ENCODE measurements at places on chromosomes 11 and 22.

DNA sequence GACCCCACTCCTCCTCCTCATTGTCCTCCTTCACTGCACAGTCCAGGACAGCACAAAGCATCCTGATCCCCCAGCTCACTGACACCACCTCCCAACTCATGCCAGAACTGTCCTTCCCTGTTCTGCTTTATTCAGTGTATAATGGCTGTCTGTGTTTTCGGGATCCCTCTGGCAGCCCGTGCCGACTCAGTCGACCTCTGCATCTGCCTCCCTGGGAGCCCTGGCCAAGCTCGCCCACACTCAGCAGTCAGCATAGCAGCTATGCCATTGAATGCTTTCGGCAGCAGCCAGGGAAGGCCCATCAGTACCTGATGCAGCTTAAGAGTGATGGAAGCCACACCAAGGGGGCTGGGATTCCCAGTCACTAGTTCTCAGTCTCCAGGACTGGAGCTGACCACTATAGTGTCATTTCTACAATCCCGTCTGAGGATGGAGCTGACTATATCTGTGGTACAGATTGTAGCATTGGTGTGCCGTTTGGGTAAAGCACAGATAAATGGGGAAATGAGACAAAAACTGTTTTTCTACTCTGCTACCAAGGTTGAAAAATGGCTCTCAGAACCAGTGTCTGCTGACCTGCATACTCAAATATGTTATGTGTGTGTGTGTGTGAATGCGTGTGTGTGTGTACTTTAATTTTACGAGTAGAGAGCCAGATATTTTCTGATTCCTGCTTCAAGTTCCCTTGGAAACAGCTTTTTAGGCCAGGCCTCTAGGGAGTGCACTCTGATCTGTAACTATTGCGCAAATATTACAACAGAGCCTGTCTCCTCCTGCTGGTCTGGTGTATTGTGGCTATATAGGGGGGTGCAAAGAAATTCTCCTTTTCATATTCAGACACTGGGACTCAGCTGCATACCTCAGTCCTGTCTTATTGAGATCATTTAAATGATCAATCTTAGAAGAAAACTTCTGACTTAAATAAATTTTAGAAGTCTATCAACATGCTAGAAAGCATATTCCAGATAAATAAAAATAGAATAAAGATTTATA is 78.8 kb upstream of the TOP3B start:
- peak; percentile 61 for DNase-seq

GRCh38 chr11:1536065-1536843 is 35.8 kb downstream of the DUSP8 start:
- no peak for DNase-seq

- DNase-seq: no peak
These were observed 31.8 kb upstream of the CCDC34 start for GRCh38 chr11:27394781-27395228.

GRCh38 chr11:114178656-114179055 is 117.5 kb upstream of the NNMT start:
- DNase-seq: no peak

DNA sequence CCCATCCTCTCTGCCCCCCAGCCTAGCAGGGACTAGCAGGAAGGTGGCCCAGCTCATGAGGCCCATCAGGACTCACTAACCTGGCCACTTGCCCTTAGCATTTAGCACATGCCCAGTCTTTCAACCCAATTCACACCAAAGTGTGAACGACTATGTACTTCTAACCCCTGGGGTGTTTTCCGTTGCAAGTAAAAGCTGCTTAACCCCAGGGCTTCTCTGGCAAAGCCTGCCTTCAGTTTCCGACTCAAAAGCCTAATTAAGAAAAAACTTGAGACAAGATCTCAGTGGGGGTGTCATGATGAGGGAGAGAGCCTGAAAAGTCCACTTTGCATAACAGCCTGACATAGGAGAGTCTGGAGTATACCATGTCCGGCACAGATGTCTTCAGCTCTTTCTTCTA is 347.8 kb downstream of the MN1 start:
- no peak for DNase-seq

GRCh38 chr22:17083255-17083654 is 1.5 kb upstream of the IL17RA start:
- no peak for DNase-seq

DNA sequence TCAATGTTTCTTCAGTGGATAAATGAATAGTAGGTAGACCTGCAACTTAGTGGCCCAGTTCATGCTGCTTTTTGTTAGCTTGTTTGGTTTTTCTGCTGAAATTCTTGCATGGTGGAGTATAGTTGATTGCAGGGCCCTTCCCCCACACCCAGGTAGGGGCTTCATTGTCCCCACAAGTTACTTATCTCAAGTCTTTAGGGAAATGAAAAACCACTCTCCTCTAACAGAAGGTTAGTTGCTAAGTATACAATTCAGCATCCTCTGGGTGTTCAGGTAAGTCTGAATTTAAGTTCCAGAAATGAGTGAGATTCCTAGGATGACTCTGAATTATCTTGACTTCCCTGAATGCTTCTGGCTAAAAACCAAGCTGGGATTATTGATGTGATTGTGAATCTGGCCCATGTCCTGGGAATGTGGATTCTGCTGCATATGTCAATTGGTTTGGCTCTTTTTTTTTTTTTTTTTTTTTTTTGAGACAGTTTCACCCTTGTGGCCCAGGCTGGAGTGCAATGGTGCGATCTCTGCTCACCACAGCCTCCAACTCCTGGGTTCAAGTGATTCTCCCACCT is 40.3 kb downstream of the BCL2L13 start:
- no peak for DNase-seq

DNA sequence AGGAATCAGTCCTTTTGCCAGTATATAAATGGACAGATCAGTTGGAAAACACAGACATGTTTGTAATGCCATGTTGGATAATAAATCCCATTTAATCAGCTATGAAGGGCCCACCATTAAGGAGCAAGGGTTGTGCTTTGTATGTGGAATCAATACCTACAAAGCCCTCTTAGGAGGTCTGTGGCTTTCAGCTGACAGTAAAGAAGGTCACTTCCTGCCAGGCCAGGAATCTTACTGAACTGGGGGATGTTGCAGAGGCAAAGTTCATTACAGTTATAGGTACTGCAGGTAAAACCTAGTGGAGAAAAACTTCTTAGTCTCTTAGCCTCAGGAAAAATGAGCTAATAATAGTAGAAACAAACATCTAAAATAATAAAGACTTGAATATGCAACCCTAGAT is 129.5 kb downstream of the FAM76B start:
- no peak for DNase-seq

DNA sequence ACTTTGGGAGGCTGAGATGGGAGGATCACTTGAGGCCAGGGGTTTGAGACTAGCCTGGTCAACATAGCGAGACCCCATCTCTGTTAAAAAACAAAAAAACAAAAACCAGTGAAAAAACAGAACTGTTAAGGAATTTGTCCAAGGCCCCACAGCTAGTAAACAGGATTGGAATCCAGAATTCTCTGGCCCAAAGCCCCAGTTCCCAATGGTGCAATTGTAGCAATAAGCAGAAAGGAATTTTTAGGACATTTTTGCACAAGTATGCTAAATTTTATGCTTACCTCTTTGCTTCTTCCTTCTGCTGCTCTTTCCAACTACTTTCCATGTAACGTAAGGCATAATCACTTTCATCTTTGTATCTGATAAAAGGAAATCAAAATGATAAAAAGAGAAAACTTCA is 11.6 kb downstream of the MISFA start:
- no peak for DNase-seq

GRCh38 chr22:43365715-43366440 is 22.7 kb upstream of the SCUBE1 start:
- DNase-seq: no peak

GRCh38 chr11:123265951-123266350 is 70.9 kb upstream of the CLMP start:
- DNase-seq: no peak

GRCh38 chr11:66720899-66721470 is 8.0 kb downstream of the SPTBN2 start:
- no peak for DNase-seq

DNA sequence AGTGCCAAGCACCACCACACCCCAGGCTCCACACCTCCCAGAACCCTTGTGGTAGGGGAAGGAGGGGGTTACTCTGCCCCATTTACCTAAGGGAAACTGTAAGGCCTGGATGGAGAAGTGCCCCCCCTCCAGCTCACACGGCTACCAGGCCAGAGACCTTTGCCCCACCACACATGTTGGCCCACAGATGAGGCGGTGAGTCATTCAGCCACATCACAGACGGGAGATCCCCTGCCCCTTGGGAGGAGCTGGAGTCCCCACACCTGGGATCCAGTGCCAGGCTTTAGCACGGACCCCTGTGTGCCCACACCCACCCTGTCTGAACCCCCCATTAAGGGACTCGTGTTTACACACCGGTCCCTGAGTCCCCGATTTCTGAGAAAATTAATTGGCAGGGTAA is 24.9 kb downstream of the CDKN1C start:
- DNase-seq: no peak

DNA sequence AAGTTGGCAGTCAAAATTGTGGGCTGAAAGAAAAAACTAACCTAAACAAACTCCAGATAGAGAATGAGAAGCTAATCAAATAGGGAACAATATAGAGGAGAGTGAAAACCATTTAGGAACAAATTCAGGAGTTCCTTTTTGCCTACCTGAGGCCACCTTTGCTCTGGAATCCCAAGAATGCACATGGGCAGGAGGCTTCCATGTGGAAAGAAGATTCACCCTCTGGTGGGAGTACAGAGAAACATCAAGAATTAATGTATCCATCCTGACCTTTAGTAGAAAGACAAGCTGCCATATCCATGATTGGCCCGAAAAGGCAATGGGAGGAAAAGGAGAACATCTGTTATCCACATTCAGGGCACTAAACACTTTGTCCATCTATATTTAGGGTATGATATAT is 35.0 kb upstream of the MRGPRX1 start:
- no peak for DNase-seq

DNA sequence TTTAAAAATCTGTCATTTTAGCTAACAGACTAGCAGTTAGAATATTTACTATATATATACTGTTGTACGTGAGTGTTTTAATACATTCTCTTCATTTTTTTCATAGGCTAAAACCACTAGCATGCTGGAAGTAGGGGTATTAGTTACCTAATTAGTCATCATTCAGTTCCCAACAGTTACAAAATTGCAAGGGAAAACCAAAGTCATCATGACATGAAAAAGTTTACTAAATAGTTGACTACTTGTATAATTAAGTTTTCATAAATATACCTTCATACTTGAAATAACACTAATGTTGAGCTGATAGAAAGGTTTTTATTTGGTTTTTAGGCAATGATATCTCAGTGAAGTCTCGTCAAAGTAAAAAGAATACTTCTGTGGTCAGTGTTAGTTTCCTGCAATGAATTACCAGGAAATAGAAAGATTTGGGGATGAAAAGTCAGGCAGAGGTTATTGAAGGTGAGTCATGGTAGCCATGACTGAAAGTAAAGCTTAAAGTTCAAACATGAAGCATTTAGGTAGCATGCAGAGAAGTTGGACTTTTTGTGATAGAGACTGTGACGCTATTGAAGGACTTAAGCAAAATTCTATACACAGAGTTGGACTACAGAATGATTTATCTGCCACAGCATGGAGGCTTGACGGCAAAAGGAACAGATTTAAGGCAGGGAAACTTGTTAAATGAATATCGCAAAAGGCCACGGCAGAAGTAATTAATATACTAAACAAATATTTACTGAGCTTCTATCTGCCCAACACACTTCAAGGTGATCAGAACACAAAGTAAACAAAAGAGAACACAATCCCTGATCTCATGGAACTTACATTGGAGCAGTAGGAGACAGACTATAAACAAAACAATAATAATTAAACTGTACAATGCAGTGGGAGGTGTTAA is 828.1 kb upstream of the FAT3 start:
- DNase-seq: no peak

DNA sequence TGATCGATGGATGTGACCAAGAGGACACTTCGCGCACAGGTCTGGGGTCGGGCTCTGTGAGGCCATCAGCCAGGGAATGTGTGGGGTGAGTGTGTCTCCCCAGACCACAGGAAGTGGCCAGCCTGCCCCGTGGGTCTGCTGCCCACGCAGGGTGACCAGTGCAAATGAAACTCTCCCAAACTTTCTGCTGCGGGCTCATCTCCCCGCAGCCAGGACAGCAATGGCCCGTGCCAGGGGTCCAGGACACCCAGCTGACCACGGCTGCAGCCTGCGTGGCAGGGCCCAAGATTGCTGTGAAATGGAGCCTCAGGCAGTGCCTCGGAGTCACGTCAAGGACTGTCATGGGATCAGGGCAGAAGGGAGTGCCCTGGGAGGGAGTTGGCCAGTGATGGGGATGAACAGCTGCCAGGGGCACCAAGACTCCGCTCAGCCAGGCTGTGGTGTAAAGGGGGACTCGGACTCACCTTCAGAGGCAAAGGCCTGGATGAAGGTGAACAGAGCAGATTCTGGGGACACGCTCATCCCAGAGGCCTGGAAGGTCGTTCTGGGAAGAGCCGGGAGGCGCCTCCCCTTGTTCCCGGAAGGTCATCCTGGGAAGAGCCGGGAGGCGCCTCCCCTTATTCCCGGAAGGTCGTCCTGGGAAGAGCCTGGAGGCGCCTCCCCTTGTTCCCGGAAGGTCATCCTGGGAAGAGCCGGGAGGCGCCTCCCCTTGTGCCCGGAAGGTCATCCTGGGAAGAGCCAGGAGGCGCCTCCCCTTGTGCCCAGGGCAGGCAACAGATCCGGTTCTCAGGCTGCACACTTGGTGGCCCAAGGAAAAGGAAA is 252.6 kb downstream of the BRD1 start:
- no peak for DNase-seq

- no peak for DNase-seq
These were observed 866 bp downstream of the MED17 start for GRCh38 chr11:93784935-93785360.

- DNase-seq: no peak
These were observed 1.8 kb upstream of the CHKB start for GRCh38 chr22:50584106-50585096.

DNA sequence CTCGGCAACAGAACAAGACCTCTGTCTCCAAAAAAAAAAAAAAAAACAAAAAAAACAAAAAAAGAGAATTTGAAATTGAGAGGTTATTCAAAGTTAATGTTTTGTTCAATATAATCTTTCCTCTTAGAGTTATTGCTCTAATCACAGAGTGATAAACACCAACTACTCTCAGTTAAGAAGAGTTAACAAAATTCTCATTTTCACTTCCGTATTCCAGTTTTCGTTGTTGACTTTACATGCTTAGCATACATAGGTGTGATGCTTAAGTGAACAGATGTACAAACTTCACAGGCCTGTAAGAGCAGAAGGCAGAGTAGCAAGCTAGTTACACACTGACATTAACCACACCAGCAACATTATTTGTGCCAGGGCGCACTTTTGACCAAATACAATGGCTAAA is 12.3 kb downstream of the EIF4ENIF1 start:
- DNase-seq: no peak

DNA sequence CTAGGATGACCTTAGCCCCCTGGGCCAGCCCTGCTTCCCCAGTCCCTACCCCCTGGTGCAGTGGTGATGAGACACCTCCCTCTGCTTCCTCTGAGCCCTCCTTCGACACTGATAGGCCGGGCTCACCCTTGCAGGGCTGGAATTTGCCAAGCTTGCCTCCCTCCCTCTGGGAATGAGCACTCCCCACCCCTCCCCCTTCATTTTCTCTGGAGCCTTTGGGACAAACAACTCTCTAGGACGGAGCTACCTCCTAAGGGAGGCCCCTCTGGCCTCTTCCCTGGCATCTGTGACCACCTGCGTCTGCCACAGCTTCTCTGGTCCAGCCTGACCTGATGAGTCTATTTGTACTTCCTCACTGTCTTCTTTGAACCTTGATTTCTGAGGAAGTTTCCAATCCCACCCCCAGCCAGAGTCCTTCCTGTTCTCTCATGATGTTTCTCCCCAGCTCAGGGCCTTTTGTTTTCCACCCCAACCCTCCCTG is 53.3 kb upstream of the ADA2 start:
- DNase-seq: no peak

GRCh38 chr11:1336836-1337646 is 27.6 kb upstream of the TOLLIP start:
- peak; percentile 53 for DNase-seq

All from uterus (tissue), 4 donors.